GM04504 (cell line): ENCODE measurements at places on chromosomes 2 and 18.

DNA sequence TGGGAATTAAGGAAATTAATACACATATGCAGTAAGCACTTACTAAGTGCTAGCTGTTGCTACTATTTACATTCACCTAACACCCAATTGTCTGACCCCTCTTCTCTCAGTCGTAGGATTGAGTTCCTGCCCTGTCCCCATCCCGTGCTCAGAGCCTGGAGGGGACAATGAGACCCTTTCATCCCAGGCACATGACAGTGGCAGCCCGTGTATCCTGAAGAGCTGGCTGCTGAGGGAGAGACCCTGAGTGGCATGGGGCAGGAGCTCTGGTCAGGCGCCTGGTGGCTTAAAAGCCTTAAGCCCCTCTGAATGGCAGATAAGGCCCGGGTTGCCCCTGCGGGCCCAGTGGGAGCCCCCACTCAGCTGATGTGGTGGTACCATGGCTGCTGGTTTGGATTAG lies 99.0 kb downstream of the DYSF start:
- no peak for DNase-seq

- no peak for DNase-seq
Measured at GRCh38 chr2:144747571-144747970, 227.7 kb upstream of the ZEB2 start.

DNA sequence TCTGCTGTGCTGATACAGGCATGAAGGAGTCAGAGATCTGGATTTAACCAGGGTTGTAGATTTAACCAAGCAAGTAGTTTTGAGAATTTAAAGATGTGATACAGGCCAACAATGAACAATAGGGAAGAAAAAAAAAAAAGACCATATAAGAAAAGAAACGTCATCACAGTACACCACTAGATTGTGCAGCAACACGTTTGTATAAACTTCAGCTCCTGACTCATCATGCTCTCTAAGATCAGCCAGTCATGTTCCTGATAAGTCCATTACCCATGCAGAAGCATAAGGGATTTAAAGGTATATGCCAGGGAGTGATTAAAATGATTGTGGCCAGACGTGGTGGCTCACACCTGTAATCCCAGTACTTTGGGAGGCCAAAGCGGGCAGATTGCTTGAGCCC lies 22.3 kb upstream of the ERICH2 start:
- DNase-seq = no peak

DNA sequence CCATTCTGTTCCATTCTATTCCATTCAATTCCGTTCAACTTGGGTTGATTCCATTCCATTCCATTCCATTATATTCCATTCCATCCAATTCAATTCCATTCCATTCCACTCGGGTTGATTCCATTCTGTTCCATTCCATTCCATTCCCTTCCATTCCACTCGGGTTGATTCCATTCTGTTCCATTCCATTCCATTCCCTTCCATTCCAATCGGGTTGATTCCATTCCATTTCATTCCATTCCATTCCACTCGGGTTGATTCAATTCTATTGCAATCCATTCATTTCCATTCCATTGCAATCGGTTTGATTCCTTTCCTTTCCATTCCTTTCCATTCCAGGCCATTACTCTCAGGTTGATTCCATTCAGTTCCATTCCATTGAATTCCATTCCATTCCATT lies 1138.4 kb downstream of the RPIA start:
- no peak for DNase-seq

- DNase-seq = peak; percentile 5
Measured at GRCh38 chr2:218622606-218623365, 15.1 kb downstream of the PLCD4 start.

DNA sequence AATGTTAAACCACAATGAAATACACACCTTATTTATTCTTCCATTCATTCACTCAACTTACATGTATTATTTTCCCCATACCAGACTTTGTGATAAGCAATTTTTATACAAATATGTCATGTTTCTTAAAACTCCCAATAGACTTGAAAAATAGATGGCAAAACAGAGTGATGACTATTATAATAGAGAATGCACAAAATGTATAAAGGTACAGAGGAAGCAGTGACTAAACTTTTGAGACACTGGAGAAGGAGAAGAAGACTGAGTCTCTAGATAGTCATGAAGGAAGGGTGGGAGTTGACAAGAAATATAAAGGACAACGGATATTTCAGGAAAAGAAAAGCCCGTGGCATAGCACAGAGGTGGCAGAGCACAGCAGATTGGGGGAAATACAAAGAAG lies 198.1 kb upstream of the SLC39A10 start:
- DNase-seq = no peak

GRCh38 chr18:56579451-56579850 lies 58.9 kb downstream of the TXNL1 start:
- no peak for DNase-seq

GRCh38 chr2:17518212-17519154 lies at the start of gene RAD51AP2:
Gene RAD51AP2 (minus strand): TSS chr2:17518440. CDS start chr2:17518415, 25 bp downstream.
- DNase-seq = peak; percentile 28

DNA sequence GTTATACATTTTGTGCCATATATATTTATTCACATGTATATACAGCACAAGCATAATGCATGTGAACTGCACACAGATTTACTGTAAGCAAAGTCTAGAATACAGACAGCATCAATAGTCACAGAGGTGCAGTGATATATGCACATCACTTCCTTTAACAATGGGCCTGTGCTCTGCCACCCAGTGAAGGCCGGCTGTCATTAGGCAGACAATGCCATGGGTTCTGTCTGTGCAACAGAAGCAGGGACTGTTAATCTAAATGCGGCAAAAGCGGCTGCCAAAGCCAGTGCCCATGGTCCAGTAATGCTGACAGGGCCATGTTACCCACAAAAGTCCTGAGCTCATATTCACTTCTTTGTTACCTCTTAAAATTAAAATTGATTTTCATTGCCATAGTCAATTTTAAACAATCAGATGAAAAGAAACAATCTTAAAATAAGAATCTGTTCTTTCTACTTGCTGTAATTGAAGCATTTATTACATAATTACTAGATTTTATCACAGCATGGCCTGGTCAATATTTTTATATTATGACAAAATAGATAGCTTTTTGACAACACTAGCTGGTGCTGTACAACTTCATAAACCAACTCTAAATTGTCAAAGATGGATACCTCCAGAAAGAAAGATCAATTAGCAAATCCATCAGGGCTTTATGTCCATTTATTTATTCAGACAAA lies 232.0 kb downstream of the STK39 start:
- DNase-seq = no peak

GRCh38 chr18:79964330-79965118 lies at the start of gene HSBP1L1:
Gene HSBP1L1 (plus strand): TSS chr18:79964643. CDS start chr18:79964736, 93 bp downstream.
- DNase-seq = no peak

DNA sequence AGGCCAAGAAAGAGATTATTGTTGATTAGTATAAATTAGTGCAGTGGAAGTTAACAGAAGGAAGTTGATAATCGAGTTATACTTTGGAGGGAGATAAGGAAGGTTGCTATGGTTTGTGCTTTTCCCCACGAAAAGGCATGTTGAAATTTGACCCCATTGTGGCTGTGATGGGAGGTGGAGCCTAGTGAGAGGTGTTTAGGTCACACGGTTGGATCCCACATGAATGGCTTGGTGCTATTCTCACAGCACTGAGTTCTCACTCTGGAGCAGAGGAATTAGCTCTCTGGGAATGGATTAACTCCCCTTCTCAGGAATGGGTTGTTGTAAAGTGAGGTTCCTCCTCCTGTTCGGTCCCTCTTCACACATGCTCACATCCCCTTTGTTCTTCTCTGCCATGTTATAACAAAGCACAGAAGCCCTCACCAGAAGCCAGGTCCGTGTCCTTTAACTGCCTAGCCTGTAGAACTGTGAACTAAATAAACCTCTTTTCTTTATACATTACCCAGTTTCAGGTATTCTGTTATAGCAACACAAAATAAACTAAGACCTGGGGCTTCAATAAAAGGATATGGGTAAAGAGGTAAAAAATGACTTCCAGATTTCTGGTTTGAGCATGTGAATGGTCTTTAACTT lies 21.9 kb downstream of the PIGN start:
- no peak for DNase-seq

DNA sequence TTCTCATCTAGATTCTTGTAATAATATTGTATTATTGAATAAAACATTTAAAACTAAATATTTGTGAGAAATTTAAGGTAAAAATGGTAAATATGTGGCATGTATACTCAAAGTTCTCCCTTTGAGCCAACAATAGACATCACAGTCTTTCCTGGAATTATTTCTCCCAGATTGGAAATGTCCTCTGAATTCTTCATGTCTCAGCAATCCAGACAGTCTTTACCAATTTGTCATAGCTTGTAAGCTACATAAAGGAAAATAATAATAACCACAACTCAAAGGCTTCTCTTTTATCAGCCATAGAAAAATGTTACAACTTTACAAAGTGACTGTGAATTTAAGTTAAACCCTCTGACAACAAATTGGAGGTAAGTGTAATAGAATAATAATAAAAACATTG lies 784.9 kb downstream of the EPHA4 start:
- DNase-seq = no peak

- DNase-seq = no peak
Measured at GRCh38 chr2:170829036-170829435, 12.3 kb downstream of the GAD1 start.

GRCh38 chr2:189772212-189772611 lies 9.6 kb upstream of the OSGEPL1 start:
- no peak for DNase-seq

GRCh38 chr18:9016633-9017166 lies 85.8 kb upstream of the NDUFV2 start:
- DNase-seq = no peak

GRCh38 chr2:164792316-164793170 lies 49.1 kb downstream of the COBLL1 start:
- DNase-seq = no peak

- no peak for DNase-seq
Measured at GRCh38 chr2:46318579-46319460, 21.6 kb downstream of the EPAS1 start.

DNA sequence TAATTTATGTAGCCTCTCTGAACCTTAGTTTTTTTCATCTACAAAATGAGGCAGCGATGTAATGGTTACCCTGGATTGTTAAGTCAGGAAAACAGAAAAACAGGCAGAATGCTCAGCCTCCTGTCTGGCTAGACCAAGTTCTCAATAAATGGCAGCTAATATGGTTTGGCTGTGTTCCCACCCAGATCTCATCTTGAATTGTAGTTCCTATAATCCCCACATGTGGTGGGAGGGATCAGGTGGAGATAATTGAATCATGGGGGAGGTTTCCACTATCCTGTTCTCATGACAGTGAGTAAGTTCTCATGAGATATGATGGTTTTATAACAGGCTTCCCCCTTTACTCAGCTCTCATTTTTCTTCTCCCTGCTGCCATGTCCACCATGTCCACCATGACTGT lies 220.0 kb downstream of the CMPK2 start:
- no peak for DNase-seq

DNA sequence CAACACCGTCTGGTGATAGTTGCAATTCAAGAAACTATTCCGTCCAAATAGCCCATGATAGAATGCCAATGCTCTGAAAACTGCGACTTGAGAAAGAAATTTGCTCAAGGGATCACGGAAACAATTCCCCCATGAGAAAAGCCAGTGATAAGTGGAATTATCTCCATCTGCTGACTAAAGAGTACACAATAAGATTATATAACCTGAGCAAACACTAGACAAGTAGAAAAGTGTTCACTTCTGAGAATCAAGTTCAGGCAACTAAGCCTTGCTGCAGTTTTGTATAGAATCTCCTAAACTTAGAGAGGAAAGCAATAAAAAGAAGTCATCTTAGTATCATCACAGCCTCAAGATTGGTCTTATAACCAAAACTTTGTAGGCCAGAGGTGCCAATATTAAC lies 336.3 kb upstream of the NRXN1 start:
- no peak for DNase-seq

DNA sequence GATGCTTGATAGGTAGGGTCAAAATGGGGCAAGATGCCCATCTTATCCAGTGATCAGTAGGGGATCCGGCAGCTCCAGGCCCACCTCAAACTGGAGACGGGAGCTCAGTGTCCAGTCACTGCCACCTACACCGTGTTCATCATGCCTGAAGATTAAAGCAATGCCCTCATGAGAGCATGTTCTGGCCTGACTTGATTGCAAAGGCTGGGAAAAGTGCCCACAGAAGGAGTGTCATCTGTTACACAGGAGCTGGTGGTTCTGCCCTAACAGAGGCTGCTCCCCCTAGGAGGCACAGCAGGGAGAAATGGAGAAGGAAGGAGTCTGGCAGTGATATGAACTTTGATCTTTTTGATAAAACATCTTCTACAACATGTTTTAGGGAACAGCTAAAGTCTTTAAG lies 92.3 kb downstream of the CCBE1 start:
- no peak for DNase-seq

GRCh38 chr2:147006736-147007141 lies 838.1 kb upstream of the ACVR2A start:
- no peak for DNase-seq

DNA sequence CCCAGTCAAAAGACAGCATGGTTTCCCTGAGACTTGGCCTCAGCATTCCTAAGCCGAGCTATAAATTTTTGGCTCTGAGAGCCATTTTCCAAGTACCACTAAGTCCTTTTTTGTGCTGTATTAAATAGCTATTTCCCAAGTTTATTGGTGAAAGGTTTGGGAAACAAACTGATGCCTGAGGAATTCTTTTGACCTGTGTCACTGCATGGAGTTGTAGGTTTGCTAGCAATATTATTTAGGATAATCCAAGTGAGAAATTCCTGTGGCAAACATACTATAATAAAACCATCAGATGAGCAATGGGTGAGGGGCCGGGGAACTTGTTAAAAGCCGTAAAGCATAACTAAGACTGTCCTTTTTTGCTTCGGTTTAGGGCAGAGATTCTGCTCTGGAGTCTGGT lies 28.4 kb downstream of the ARHGAP28 start:
- peak; percentile 68 for DNase-seq

DNA sequence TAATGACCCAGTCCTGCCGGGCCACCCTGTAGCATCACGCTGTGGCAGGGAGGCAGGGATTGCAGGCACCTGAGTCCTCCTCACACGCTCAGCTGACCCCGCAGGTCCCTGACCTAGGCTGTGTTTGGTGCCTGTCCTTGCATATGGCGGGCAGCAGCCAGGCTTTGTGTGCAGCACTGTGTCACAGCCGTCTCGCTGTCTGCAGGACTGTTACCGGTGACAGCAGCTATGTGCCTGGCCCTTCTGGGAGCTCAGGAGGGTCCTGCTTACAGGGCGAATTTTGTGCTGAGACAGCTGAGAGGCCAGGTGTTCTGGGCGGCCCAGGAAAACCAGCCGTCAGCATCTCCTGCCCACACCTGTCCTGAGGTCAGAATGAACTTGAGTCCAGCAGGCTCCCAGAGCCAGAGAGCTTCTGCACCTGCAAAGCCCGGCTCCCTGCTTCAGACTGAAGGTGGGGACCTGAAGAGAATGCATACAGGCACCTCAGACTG lies 10.4 kb upstream of the ARID5A start:
- DNase-seq = no peak

DNA sequence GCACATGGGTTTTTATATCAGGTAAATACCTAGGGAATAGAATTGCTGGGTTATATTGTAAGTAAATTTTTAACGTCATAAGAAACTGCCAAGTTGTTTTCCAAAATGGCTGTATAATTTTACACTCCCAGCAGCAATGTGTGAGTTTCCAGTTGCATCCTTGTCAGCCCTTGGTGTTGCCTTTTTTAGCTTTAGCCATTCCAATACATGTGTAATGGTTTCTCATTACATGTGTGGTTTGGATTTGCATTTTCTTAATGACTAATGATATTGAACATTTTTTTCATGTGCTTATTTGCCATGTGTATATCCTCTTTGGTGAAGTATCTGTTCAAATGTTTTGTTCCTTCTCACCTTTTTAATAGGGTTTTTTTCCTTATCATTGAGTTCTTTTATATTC lies 70.8 kb downstream of the ABI2 start:
- DNase-seq = no peak
